ENCODE measurements at places on chromosomes 12 and 14. TPM values are rescaled to one million over a fixed set of nuclear protein-coding genes. Genes with fewer than 3 reads are reported as not detected.

- no peak for DNase-seq
These were observed 58.6 kb downstream of the SYNE2 start for GRCh38 chr14:63911404-63911803.

The TPPP2 gene
- 1.7 TPM for total RNA-seq

The MYBPC1 gene
- total RNA-seq: 24.9 TPM

DNA sequence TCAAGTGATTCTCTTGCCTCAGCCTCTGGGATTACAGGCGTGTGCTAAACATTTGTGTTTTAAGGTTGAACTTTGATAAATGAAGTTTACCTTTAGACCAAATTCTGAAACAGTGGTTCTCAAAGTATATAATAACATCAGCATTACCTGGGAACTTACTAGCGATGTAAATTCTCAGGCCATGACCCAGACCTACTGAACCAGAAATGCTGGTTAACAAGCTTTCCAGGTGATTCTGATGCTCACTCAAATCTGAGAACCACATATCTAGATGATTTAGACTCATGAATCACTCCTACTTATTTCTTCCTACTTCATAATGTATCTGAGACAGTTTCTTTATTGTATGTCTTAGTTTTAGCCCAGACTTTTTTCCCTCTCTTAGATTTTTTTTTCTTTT lies 43.6 kb downstream of the RAD51B start:
- DNase-seq: no peak

DNA sequence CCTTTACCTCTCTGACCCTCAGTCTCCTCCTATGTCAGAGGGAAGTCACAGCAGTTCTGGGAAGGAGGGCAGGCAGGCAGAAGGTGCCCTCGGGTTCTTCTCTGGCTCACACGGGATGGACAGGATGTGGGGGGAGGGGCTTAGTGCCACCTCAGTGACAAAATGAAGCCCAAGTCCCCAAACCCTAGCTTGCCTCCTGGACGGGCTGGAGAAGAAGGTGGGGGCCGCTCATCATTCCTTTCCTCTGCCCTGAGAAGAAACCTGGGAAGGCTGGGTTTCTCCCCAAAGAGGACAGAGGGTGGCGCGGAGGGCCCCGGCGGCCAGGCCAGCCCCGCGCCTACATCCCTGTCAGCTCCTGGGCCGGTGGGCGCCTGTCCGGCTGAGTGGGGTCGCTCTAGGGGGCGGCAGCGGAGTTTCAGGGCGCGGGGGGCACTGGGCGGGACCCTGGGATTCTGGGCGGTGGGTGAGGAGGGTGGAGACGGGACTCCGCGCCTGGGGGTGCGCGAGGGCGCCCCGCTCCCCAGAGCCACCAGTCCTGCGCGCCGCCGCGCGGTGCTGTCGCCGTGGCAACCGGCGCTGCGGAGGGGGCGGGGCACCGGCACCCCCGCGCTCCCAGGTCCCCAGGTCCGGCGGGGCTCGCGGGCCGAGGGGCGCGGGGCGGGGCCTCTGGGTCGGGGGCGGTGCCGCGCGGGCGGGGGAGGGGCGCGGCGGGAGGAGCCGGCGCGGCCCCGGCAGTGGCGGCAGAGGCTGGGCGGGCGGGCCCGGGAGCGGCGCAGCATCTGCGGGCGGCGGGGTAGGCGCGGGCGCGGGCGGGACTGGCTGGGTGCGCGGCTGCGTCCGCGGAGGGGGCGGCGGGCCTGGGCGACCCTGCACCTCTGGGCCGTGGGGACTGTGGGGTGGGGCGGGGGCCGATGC lies at the start of gene TMEM121:
TSS of gene TMEM121 (plus strand) at position 723 of the 915 bp plus-strand sequence. CDS start 2,252 bp downstream, outside the sequence.
- DNase-seq: no peak

DNA sequence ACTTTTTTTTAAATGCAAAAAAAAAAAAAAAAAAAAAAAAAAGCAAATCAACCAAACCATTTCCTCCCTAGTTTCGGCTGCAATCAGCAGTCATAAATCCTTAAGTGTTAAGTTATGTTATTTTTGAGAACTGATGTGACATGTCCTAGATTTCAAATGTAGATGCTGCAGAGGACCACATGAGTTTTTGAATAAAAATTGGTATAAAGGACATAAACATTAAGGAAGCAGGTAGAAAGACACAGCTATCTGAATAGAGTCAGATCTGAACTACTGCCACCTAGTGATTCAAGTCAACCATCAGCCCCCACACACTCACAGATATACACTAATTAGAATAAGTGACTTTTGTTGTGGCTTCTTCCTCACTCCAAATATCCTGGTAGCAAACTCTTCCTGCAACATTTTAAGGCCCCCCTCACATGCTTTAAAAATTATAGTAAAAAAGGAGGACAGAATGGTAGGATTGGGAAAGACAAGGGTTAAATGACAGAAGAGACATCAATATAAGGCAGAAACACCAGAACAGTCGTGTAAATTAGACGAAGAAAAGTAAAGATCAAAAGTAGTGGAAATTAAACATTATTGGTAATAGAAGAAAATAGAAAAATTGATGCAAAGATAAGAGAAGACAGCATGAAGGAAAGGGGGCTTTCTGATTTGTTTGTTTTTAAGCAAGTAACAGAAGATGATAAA lies 394.5 kb upstream of the ATP2B1 start:
- DNase-seq: no peak

DNA sequence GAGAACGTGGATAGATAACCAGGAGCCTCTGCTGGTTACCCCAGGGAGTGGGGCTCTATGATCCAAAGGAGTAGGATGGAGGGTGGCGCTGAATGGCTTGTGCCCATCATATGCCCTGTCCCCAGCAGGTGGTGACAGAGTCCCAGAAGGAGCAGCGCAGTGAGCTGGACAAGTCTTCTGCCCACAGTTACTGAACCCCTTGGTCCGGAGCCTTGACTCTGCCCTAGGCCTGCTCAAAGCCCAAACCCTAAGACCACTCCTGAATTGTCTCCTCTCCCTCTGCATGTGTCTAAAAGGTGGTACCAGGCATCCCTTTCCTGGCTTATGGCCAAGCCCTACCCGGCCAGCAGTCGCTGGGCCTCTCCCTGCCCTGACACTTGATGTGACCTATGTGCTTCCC lies 3.2 kb downstream of the PRPH start:
- no peak for DNase-seq

DNA sequence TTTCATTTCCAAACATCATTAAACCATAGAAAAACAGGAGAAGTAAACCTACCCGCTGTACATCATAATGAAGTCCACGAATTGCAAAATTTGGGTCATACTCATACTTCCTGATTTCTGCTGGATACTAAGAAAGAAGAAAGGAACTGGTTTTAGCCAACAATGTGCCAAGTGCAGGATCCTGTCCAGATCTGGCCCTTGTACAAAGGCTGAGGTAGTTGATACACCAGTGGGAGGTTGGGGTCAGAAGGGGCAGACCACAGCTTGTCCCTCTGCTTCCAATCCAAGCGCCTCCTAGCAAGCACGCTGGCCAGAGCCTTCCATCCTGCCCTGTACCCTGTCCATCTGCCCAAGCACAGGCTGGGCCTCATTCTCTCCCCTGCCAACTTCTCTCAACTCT lies 34.2 kb downstream of the NT5DC3 start:
- no peak for DNase-seq

DNA sequence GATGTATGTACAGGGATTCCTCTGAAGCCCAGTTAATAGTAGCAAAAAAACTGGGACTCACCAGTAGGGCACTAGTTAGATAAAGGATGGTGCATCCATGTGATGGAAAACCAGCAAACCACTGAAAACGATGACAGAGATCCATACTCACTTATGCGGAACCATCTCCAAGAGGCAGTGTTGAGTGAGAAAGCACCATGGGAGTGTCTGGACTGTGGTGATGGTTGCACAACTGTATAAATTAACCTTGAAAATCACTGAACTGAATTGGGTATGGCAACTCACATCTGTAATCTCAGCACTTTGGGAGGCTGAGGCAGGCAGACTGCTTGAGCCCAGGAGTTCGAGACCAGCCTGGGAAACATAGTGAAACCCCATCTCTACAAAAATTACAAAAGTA lies 53.6 kb upstream of the ZFP36L1 start:
- no peak for DNase-seq

DNA sequence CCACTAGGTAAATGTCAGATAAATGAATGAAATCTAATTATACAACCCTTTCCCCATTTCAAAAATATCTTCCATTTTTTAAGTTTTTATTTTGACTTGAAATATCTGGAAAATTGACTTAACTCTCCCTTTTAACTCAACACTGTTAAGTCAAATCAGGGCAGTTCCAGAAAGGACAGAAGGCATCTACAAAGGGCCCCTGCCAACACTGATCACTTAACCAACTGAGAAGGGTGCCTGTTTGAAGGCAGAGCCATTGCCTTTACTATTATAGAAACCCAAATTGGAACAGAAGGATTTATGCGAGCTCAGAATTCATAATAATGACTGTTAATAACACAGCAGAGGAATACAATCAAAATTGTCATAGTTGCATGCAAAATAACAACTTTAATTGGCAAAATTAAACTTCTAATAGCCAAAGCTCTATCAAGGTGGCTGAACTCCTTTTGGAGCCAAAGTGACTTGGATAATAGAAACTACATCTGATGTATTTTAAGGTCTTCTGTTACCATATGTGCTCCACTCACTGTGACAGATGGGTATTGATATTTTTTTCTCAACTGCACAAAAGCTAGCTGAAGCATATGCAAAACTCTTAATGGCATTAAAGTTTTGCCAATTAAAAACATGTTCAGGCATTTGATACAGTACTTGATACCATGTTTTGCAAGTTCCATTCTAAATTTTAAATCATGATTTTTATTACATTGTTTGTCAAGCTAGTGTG lies 383.8 kb downstream of the NOVA1 start:
- no peak for DNase-seq
